MCF 10A (cell line): ENCODE measurements at places on chromosomes 12 and 14. TPM values are rescaled to one million over a fixed set of nuclear protein-coding genes. Genes with fewer than 3 reads are reported as not detected.

- no peak for DNase-seq
- peaks cover 95% of the 10 kb centered on the region for H3K27me3 ChIP-seq
- H3K27ac ChIP-seq, result no peak within 1 kb of the TSS
- peaks cover 6% of the 10 kb centered on the region for H3K4me1 ChIP-seq
- H3K36me3 ChIP-seq, result no peaks in the 10 kb centered on the region
Observed at GRCh38 chr12:113471619-113472171, at the start of gene LHX5. Gene LHX5 (minus strand): TSS chr12:113471871. CDS start chr12:113471498, 373 bp downstream.

GRCh38 chr14:20630340-20631022 is 11.0 kb downstream of the OR6S1 start:
- H3K27me3 ChIP-seq, result no peaks in the 10 kb centered on the region
- H3K4me1 ChIP-seq, result peaks cover 39% of the 10 kb centered on the region
- peak overlapping the region; percentile 87 for H3K4me3 ChIP-seq
- peak; percentile 54 for DNase-seq
- H3K36me3 ChIP-seq, result peaks cover 22% of the 10 kb centered on the region
- peak overlapping the region; percentile 96 for H3K27ac ChIP-seq

DNA sequence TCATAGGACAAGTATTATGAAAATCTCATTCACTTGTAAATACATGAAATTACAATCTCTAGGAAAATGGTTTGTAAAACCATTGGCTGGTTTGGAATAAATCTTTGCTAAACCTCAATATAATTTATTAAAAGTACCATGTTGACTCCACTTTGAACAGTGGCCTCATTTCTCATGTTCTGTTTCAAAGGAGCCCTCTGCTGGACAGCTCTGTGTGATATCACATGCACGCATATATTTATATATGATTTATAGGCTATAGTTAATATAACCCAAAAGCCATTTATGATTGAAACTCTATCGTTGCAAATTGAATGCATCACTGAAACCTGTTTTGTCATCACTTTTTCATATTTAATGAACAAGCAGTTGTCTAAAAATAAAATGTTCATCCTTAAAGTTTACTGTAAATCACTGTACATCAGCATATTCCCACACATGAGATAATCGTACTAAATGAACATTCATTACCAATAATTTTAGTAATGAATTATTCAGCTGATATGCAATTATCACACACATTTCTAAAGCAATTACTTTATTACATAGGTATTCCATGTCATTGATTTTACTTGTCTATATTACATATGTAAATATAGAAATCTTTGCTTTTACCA is 493.8 kb downstream of the NPAS3 start:
- no peak overlapping the region for H3K4me3 ChIP-seq
- peaks cover 13% of the 10 kb centered on the region for H3K4me1 ChIP-seq
- no peaks in the 10 kb centered on the region for H3K36me3 ChIP-seq
- no peak overlapping the region for H3K27ac ChIP-seq
- no peaks in the 10 kb centered on the region for H3K27me3 ChIP-seq

DNA sequence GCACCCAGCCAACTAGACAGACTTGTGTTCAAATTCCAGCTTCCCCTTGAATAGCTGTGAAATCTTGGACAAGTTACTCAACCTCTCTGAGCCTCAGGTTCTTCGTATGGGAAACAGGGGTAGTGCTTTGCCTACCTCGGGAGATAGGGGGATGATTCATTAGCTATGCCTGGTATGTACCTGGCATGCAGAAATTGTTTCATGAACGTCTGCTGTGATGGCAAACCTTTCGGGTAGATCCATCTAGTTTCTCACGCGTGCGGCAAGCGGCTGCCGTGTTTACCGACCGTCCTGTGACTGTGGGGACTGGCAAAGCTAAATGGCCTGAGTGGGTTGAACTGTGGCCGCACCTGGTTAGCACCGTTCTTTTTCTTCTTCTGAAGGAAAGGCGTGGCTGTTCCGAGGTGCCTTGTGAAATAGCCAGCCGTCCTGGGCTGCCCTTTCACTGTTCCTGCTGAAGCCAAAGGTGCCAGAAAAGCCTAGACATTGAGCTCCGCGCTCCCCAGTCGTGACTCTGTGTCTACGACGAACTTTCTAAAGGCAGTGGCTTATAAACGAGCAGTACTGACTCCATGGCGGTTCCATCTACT is 40.6 kb upstream of the MED13L start:
- H3K4me3 ChIP-seq, result peak overlapping the region; percentile 60
- no peaks in the 10 kb centered on the region for H3K36me3 ChIP-seq
- H3K4me1 ChIP-seq, result peaks cover 32% of the 10 kb centered on the region
- peak; percentile 66 for DNase-seq
- H3K27ac ChIP-seq, result peak overlapping the region; percentile 68

DNA sequence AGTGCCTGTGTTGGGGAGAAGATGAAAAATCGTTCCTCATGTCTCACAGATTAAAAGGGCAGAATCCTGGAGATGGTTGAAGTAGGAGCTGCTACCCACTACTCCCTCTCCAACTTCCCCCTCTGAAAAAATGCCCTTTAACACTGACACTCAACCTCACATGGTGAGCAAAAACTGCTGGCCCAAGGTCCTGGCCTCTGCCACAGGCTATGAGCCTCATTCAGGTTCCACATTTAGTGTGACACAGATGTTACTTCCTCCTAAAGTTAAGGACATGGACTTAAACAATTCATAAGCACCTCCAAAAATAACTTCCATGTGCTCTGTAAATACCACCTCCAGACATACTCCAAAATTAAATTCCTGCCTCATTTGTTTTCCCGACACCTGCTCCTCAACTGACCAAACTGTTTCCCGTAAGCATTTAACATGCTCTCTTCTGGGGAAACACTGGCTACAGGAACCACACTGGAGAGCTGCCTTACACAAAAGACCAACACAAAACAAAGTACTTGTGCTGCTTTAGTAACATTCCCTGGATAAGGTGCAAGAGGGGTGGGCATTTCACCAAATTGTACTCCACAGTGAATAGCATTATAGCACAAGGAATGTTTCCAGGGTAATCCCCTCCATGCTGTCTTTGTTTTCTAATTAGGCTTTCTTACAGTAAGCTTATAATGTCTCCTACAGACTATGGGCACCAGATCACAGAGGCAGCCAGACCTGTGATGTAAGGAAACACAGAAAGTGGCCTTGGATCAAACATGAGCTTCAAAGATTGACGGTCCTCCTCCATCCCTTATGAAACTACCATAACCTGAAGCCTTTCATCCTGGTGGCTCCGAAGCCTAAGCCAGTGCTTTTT is 57.0 kb downstream of the PHLDA1 start:
- peaks cover 42% of the 10 kb centered on the region for H3K4me1 ChIP-seq
- H3K27ac ChIP-seq, result no peak overlapping the region
- no peak overlapping the region for H3K4me3 ChIP-seq
- H3K27me3 ChIP-seq, result no peaks in the 10 kb centered on the region
- DNase-seq, result no peak

The CPNE6 gene
- not detected in 2 replicates for total RNA-seq

- no peaks in the 10 kb centered on the region for H3K27me3 ChIP-seq
- no peak overlapping the region for H3K27ac ChIP-seq
- DNase-seq, result no peak
- peaks cover 6% of the 10 kb centered on the region for H3K36me3 ChIP-seq
- no peaks in the 10 kb centered on the region for H3K4me1 ChIP-seq
Observed at GRCh38 chr14:66979101-66979974, 209.9 kb upstream of the GARIN2 start.

DNA sequence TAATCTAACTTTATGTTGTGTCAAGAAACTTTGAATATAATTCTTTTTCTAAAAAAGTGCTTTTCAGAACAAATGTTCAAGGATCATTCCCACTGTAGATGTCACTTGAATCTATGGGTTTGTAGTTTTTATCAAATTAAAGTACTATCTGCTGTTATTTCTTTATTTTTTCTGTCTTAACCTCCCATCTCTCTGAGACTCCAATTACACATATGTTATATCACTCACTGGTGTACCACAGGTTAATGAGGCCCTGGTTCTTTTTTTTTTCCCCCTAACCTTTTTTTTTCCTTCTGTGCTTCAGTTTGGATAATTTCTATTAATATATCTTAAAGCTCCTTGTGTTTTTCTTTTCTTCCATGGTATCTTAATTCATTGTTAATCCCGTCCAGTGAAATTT is 279.9 kb upstream of the RGS6 start:
- no peaks in the 10 kb centered on the region for H3K27me3 ChIP-seq
- H3K4me1 ChIP-seq, result no peaks in the 10 kb centered on the region
- H3K36me3 ChIP-seq, result peaks cover 28% of the 10 kb centered on the region

GRCh38 chr12:111405859-111406473 is at the start of gene SH2B3:
Gene SH2B3 (plus strand): TSS chr12:111405923. CDS start chr12:111418146, 12,223 bp downstream.
- peak within 1 kb of the TSS; percentile 83 for H3K4me3 ChIP-seq
- peaks cover 7% of the 10 kb centered on the region for H3K36me3 ChIP-seq
- H3K27ac ChIP-seq, result peak within 1 kb of the TSS; percentile 76
- H3K27me3 ChIP-seq, result no peaks in the 10 kb centered on the region
- peaks cover 4% of the 10 kb centered on the region for H3K4me1 ChIP-seq

- no peaks in the 10 kb centered on the region for H3K4me1 ChIP-seq
- no peak overlapping the region for H3K27ac ChIP-seq
Observed at GRCh38 chr12:48832321-48833060, 14.2 kb downstream of the CACNB3 start.

DNA sequence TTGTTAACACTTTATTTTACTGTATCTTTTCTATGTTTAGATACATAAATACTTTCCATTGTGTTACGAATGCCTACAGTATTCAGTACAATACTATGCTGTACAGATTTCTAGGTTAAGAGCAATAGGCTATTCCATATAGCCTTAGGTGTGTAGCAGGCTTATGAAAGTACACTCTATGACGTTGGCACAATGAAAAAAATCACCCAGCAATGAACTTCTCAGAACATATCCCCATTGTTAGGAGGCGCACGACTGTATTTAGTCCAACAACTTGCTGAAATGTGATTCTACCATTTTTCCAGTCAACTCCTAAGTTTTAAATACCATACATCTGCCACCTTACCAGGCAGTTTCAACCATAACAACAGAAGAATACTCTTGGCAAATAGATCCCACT is 1.8 kb downstream of the PARP11 start:
- no peaks in the 10 kb centered on the region for H3K27me3 ChIP-seq
- peaks cover 10% of the 10 kb centered on the region for H3K4me1 ChIP-seq
- peaks cover 13% of the 10 kb centered on the region for H3K36me3 ChIP-seq
- no peak overlapping the region for H3K27ac ChIP-seq
- H3K4me3 ChIP-seq, result peak overlapping the region; percentile 97

GRCh38 chr14:20179218-20179617 is 11.5 kb upstream of the OR11G2 start:
- H3K27me3 ChIP-seq, result peaks cover 36% of the 10 kb centered on the region
- H3K4me3 ChIP-seq, result no peak overlapping the region
- no peak for DNase-seq
- H3K36me3 ChIP-seq, result no peaks in the 10 kb centered on the region
- H3K27ac ChIP-seq, result no peak overlapping the region

The SGPP1 gene
- total RNA-seq, result 20.8 and 22.7 TPM in 2 replicates

- no peak for DNase-seq
- H3K4me1 ChIP-seq, result no peaks in the 10 kb centered on the region
- H3K27ac ChIP-seq, result no peak overlapping the region
Observed at GRCh38 chr12:13032164-13032563, 12.0 kb upstream of the FAM234B start.

The GRIP1 gene
- total RNA-seq, result 8.2 and 8.8 TPM in 2 replicates

DNA sequence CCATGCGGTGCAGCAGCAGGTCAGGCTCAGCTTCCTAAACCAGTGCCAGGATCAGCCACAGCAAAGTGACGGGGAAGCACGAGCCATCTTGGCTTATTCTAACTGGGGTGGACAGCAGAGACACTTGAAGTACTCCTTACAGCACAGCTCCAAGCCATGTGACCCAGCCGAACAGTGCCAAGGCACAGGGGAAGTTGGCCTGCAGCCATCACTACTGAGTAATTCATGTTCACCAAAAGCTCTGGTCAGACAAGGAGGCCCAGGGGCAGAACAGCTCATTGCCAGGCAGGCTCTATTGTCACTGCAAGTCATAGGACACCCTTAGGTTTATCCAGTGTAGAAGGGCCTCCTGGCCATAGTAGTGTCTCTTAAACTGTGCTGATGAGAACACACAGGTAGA is 23.4 kb upstream of the SLC35F4 start:
- H3K4me3 ChIP-seq, result no peak overlapping the region
- no peaks in the 10 kb centered on the region for H3K27me3 ChIP-seq
- H3K27ac ChIP-seq, result no peak overlapping the region
- no peaks in the 10 kb centered on the region for H3K36me3 ChIP-seq
- DNase-seq, result peak; percentile 92
- H3K4me1 ChIP-seq, result peaks cover 11% of the 10 kb centered on the region

- H3K4me3 ChIP-seq, result no peak overlapping the region
- no peaks in the 10 kb centered on the region for H3K27me3 ChIP-seq
- H3K27ac ChIP-seq, result no peak overlapping the region
- no peaks in the 10 kb centered on the region for H3K36me3 ChIP-seq
- no peak for DNase-seq
Observed at GRCh38 chr12:85530456-85530855, 250.4 kb downstream of the ALX1 start.

- no peak for DNase-seq
- H3K4me3 ChIP-seq, result no peak overlapping the region
- no peaks in the 10 kb centered on the region for H3K27me3 ChIP-seq
Observed at GRCh38 chr14:96564389-96564788, 62.2 kb downstream of the PAPOLA start.

GRCh38 chr12:81143057-81143456 is 65.2 kb downstream of the ACSS3 start:
- no peak overlapping the region for H3K27ac ChIP-seq
- no peaks in the 10 kb centered on the region for H3K36me3 ChIP-seq
- peaks cover 5% of the 10 kb centered on the region for H3K4me1 ChIP-seq
- no peak overlapping the region for H3K4me3 ChIP-seq

The LMBR1L gene
- 27.8 and 35.7 TPM in 2 replicates for total RNA-seq

The HVCN1 gene
- total RNA-seq, result not detected in 2 replicates

GRCh38 chr14:24255931-24256711 is 6.9 kb downstream of the TGM1 start:
- peak overlapping the region; percentile 73 for H3K27ac ChIP-seq
- H3K27me3 ChIP-seq, result no peaks in the 10 kb centered on the region
- peaks cover 27% of the 10 kb centered on the region for H3K36me3 ChIP-seq
- no peak for DNase-seq
- no peak overlapping the region for H3K4me3 ChIP-seq
- peaks cover 29% of the 10 kb centered on the region for H3K4me1 ChIP-seq

DNA sequence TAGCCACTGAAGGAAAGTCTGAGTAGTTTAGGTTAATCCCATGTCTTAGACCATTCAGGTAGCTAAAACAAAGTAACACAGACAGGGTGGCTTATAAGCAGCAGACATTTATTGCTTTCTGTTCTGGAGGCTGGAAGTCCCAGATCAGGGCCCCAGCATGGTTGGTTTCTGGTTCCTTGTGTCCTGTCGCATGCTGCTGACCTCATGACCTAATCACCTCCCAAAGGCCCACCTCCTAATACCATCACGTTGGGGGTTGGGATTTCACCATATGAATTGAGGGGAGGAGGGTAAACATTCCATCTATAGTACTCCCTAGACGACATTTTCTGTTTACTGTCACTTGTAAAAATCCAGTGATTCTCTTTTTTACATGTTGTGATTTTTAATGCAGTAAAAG is 148.6 kb downstream of the FBXL14 start:
- no peak overlapping the region for H3K4me3 ChIP-seq
- peaks cover 25% of the 10 kb centered on the region for H3K36me3 ChIP-seq
- H3K27ac ChIP-seq, result peak overlapping the region; percentile 1
- peaks cover 13% of the 10 kb centered on the region for H3K4me1 ChIP-seq
- DNase-seq, result no peak
- H3K27me3 ChIP-seq, result no peaks in the 10 kb centered on the region

The HCAR2 gene
- 0.19 TPM in 1 of 2 replicates, not detected in the other for total RNA-seq

- H3K4me3 ChIP-seq, result no peak overlapping the region
- no peaks in the 10 kb centered on the region for H3K27me3 ChIP-seq
- H3K4me1 ChIP-seq, result no peaks in the 10 kb centered on the region
- no peaks in the 10 kb centered on the region for H3K36me3 ChIP-seq
- H3K27ac ChIP-seq, result no peak overlapping the region
Observed at GRCh38 chr14:85921241-85921640, 391.3 kb downstream of the FLRT2 start.
